ENCODE measurements at places on chromosomes 3 and 15.

DNA sequence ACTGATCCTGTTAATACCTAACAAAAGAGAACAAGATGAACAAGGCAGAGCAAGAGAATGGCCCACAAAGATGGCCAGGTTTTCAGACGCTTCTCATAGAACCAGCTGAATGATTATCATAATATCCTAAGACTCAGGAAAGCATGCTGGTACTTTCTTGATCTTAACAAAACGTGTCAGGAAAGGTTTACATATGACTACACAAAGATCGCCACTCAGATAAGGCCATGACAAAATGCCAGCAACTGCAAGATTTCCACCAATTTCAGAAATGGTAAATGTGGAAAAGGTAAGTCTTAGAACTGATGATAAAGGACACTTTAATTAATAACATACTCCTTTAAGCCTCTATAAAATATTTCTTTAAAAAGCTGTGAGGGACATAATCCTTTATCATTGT, 108.8 kb downstream of the DLG1 start:
- no peak for DNase-seq

GRCh38 chr3:197027151-197027895, 2.3 kb downstream of the MELTF start:
- no peak for DNase-seq

DNA sequence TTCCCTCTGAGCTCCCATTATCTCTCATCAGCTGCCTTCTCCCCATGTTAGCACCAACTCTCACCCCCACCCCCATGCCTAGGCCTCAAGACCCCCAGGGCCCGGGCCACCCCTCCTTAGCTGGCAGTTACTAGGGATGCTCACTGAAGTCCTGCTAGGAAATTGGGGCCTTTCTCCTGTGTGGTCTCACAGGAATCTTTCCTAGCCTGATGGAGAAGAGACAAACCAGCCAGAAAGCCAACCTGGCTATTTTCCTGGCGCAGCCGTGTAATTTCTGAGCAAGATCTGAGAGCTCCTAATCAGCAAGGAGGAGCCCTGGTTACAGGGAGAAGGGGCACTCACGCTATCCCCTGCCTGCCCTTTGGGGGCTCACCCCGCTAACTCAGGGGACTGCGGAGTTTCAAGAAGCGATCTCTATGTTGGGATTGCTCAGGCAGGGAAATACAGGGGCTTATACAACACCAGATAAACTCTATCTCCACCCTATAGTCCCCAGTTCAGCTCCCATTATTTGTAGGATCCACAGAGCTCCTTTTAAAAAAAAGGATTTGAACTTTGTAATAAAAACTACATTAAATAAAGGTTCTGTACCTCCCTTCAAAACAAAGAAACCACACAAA, 25.2 kb downstream of the NR2F2 start:
- no peak for DNase-seq

DNA sequence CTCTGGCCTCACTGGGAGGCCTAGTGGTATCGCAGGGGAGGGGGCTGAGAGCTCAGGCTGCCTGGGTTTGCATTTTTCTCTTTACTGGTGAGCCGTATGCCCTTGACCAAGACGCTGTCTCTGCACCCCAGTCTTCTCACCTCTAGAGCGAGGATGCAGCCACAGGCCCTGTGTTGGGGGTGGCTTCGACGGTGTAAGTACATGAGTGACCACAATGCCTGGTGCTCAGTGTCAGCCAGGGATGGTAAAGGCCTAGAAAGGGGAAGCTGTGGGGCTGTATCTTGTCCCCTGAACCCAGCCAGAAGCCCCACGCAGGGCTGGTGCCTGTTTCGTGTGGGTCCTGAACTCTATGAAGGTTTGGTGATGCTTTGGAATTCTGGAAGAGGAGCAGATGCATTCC, 19.8 kb downstream of the SYNM start:
- no peak for DNase-seq

DNA sequence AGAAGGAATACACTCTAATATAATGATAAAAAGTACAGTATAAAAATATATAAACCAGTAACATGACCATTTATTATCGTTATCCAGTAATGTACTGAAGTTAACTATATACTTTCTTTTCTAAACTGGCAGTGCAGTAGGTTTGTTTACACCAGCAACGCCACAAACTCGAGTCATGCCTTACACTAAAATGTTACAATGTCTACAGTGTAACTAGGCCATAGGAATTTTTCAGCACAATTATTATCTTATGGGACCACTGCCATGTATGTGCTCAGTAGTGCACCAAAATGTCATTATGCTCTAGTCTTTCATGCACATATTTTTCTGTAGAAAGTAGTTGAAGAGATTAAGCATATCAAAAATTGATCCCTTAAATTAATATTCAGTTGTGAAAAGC, 609.8 kb upstream of the BCHE start:
- no peak for DNase-seq

DNA sequence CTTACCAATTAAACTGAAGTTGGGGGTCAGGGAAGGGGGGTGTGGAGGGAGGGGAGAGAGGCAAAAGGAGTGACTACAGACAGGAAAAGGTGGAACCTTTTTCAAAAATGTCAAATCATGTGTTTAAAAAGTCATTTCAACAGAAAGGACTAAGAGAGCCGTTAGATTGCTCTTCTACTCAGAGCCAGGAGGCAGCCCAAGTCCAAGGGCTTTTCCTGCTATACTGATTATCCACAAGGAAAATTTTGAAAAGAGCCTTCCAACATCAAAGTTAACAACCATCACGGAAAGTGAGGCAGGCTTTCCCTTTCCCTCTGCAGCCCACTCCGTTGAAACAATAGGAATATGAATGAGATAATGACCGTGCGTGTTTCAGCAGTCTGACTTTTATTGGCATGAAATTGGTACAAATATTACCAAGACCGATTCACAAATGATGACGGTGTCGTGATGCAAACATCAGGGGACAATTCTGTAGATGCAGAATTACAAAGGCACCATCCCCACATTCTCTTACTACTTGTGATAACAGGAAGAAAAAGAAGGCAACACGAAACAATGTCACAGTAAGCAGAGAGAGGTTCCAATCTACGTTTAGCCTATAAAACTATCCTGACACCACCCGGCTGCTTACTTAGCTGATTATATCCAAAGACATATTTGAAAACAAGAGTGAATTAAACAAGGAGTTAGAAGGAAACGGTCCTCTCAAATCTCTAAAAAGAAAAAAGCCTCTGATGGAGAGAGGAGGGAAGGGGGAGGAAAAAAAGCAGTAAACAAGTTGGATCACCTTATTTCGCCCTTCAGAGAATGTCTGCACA, 453.7 kb downstream of the FOXP1 start:
- DNase-seq, result peak; percentile 19

DNA sequence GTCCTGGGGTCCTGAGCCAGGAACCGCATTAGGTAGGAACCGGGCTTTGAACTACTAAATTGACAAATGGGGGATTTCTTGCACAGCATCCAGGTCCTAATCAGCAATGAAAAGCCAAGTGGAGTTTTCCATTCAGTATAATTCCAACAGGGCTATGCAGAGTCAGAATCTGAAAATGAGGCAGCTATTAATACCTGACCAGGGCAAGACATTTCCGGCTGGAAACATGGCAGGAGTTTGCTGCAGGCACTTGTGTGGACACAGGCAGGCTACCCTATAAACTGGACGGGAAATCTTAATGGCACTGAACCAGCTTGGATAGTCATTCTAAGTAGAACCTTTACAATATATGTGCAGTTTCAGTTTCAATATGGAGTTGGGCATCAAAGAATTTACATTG, 553.1 kb downstream of the FGF12 start:
- no peak for DNase-seq

DNA sequence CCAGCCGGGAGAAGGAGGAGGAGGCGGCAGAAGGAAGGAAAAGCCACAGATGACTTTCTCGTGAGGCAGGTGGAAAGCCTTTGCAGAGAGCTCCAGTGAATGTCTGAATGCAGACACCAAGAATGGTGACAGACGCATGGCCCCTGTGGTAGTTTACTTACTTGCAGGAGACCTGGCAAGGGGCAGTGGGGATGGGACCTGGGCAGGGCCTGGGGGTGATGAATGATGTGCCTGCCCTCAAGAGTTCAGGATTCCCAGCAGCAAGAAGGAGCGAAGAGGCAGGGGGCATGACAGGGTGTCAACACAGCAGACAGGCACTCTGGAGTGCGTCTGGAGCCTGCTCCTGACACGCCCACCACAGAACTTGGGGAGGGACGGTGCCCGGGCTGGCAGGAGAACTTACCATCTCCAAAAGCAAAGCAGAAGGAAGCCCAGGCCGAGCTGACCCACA, 260.5 kb upstream of the LYSMD4 start:
- no peak for DNase-seq

GRCh38 chr3:180059356-180059755, 22.6 kb upstream of the PEX5L start:
- no peak for DNase-seq

DNA sequence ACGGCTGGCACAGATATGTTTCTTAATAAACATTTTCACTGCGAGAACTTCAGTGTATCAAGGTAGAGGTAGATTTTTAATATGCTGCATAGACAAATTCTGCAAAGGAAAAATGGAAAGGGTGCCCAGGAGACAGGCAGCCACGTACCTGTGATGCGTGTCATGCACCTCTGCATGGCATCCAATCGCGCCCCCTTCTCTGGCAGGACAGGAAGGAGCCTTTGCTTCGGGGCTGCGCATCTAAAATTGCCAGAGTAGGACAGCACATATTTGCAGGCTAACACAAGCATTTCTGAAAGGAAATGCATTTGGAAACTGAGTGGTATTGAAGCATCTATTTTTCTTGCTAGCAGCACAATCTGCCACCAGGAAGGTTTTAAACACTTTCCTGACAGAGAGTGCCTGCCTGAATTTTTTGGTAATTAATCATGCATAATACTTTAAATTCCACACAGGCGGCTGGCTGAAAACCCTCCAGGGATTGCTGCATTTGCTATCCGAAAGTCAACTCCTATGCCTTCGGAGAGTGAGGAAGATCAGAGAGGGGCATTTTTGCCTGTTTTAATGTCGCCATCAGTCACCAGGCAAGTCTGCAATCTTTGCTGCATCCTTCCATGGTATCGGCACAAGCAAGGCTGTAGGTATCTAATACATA, 165.1 kb upstream of the ATP10A start:
- no peak for DNase-seq

GRCh38 chr3:31664031-31664430, 131.3 kb downstream of the STT3B start:
- no peak for DNase-seq

DNA sequence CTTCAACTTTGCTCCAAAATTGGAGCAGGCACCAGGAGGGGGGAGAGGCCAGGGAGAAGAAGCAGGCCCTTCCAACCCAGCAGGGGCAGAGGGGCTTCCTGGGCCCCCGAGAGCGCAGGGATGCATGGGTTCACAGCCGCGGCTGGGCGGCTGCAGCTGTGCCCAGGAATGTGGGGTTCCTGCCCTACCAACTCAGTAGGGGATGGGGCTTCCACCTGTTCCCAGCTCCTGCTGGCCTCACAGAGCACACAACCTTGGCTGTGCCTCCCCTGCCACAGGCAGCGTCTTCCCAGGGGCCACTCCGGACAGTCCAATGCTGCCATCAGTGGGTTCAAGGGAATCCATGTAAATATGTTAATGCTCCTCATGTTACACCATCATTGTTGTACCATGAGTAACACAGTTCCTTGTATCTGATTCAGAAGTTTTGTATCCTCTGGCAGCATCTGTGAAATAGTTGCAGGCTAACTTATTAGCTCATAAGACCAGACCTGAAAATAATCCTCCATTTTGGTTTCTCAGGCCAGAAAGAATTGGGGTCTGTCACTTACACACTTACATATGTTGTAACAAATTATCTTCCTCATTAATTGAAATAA, 12.1 kb upstream of the SIAH2 start:
- DNase-seq, result peak; percentile 26

DNA sequence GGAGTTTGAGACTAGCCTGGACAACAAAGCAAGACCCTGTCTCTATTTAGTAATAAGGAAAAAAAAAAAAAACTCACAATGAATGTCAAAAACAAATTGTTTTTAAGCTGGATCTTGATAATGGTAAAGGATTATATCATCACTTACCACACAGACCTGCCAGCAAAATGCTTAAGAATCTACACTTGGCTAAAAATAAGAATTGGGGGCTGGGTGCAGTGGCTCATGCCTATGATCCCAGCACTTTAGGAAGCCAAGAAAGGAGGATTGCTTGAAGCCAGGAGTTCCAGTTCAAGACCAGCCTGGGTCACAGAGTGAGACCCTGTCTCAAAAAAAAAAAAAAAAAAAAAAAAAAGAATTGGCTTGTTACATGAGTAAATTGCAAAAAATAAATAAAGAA, 31.0 kb downstream of the ACAP2 start:
- no peak for DNase-seq

GRCh38 chr3:150252462-150252861, 155.6 kb upstream of the TSC22D2 start:
- DNase-seq, result no peak

DNA sequence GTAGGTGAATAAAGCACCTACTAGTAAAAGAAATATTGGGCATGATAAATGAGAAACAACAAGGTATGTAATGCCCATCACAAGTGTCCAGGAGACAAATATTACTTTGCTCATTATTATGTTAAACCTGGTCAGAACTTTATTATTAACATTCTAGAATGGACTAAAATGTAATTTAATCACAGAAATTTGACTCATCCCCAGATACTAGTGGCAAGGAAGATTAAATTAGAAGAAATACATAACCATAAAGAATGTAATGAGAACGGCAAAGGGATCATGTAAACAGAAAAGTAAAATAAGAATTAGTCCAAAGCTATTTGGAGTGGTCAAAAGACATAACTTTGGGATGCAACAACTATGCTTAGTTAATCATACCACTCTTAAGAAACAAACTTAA, 71.2 kb upstream of the STAC start:
- DNase-seq, result no peak

DNA sequence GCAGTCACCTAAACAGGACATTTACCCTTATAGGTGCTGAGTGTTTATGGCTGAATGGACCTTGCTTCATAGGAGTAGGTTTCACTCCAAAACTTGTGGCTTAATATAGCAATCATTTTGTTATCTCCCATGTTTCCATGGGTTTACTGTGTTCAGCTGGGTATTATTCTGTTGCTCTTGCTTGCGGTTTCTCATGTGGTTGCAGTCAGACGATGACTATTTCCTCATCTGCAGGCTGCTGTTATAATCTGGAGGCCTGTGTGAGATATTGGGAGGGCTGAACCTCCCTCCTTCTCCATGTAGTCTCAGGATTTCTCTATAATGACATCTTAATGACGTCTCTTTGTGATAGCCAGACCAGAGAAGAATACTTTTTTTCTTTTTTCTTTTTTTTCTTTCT, 98.1 kb downstream of the ZPLD1 start:
- no peak for DNase-seq

GRCh38 chr3:66489581-66489980, 11.2 kb downstream of the LRIG1 start:
- no peak for DNase-seq
